GM12878 (cell line): ENCODE measurements at places on chromosomes 11 and 22. TPM values are rescaled to one million over a fixed set of nuclear protein-coding genes. Genes with fewer than 3 reads are reported as not detected.

Gene MUC2
- 0.11 and 0.23 TPM in 2 replicates for total RNA-seq

Gene HTR3B
- total RNA-seq = not detected in 2 replicates

Gene KCNE3
- 0.08 TPM in 1 of 2 replicates, not detected in the other for total RNA-seq

Gene PLCB3
- total RNA-seq = 7.8 and 10.3 TPM in 2 replicates

Gene RBFOX2
- total RNA-seq = 0.11 and 0.46 TPM in 2 replicates

Gene CLMP
- total RNA-seq = 0.19 and 0.21 TPM in 2 replicates

GRCh38 chr11:106904826-106905225 is 113.5 kb downstream of the GUCY1A2 start:
- no peaks in the 10 kb centered on the region for H3K27me3 ChIP-seq
- H3K36me3 ChIP-seq = no peaks in the 10 kb centered on the region
- H3K27ac ChIP-seq = no peak overlapping the region
- H3K4me3 ChIP-seq = no peak overlapping the region
- no peak for DNase-seq

- no peaks in the 10 kb centered on the region for H3K4me1 ChIP-seq
- H3K27ac ChIP-seq = no peak overlapping the region
- H3K36me3 ChIP-seq = no peaks in the 10 kb centered on the region
- DNase-seq = no peak
- no peak overlapping the region for H3K4me3 ChIP-seq
- no peaks in the 10 kb centered on the region for H3K27me3 ChIP-seq
Observed at GRCh38 chr11:55942785-55943392, 6.7 kb upstream of the OR5I1 start.

GRCh38 chr11:26837154-26837553 is 115.3 kb upstream of the SLC5A12 start:
- H3K4me3 ChIP-seq = no peak overlapping the region
- no peak for DNase-seq
- H3K27me3 ChIP-seq = no peaks in the 10 kb centered on the region
- no peaks in the 10 kb centered on the region for H3K36me3 ChIP-seq

DNA sequence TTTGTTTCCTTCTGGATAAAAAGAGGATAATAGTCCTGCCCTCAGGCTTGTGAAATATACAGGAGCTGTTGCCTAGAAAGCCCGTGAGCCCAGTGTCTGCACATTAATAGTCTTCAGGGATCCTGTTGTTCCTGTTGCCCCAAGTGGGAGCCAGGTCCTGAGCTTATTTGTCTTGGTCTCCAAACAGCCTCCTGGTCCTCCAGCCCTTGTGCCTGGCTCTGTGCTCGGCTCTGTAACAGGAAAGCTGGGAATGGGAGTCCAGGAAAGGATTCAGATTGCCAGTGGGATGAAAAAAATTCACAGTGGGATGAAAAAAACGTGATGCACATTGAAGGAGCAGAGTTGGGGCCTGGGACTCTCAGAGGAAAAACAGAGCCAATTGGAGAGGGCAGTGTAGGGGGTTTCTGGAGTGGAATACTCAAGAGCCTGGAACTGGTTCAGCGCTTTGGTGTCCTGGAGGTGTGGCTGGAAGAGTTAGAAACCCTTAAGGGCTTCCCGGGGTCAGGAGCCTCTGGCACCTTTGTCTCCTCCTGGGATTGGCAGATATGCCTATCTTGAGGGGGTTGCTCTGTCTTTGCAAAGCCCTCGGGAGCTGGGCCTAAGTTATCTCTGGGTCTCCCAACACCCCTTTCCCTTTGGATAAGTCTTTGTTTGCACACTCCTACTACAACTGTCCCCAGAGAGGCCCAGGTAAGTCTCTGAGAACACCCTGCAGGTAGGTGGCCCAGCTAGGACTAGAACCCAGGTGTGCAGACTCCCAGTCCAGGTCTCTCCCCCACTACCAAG is 2.3 kb upstream of the INPPL1 start:
- peak overlapping the region; percentile 99 for H3K4me3 ChIP-seq
- H3K27me3 ChIP-seq = no peaks in the 10 kb centered on the region
- peak overlapping the region; percentile 75 for H3K27ac ChIP-seq
- no peaks in the 10 kb centered on the region for H3K36me3 ChIP-seq

- no peak overlapping the region for H3K4me3 ChIP-seq
- no peaks in the 10 kb centered on the region for H3K36me3 ChIP-seq
- no peak overlapping the region for H3K27ac ChIP-seq
- H3K27me3 ChIP-seq = no peaks in the 10 kb centered on the region; the same call in 1 of the 2 replicates
Observed at GRCh38 chr22:28231441-28231840, 312.4 kb upstream of the PITPNB start.
